ENCODE measurements at places on chromosomes 1 and 21.

- no peak for DNase-seq
Observed at GRCh38 chr1:186289943-186290545, 85.0 kb downstream of the TPR start.

GRCh38 chr1:91635763-91636162 is 135.1 kb downstream of the CDC7 start:
- DNase-seq = peak; percentile 27

- DNase-seq = peak; percentile 51
Observed at GRCh38 chr1:54464477-54465146, 58.4 kb upstream of the SSBP3 start.

DNA sequence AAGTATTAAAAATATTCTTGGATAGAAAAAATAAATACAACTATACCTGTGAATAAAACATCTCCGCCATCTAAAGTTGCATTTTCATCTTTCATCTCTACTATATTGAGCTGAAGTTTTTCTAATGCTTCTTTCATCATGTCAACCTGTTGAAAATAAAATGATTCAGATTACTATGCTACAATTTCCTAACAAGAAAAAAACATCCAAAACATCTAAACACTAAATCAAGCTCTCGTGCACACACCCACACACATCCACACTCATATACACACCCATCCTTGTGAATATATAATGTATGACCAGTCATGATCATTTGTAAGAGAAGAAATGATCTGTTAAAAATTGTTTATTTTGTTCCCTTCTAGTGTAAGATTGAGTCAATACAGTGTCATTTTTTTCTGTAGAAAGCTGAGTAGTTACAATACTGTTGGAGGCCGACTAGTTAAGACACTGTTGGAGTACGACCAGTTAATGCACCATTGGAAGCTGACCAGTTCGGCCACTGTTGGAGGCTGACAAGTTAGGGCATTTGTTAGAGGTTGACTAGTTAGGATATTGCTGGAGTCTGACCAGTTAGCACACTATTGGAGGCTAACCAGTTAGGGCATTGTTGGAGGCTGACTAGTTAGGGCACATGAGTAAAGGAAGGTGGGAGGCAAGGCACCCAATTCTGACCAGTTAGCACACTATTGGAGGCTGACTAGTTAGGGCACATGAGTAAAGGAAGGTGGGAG is 82.4 kb upstream of the BCL10 start:
- DNase-seq = no peak

DNA sequence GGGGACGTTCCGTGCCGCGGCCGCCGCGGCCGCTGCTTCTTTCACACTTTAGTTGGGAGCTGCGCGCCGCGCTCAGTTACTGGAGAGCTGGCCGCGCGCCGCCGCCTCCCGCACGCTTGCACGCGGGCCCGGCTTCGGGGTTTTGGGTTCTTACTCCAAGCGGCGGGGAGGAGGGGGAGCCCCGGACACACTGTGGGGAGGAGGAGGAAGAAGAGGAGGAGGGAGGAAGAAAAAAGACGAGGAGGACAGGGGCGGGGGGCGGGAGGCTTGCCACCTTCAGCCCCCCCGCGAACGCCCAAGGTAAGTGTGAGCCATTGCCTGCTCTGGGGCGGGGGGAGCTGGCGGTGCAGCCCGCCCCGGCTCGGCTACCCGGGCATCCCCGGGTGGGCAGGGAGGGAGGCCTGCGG is 243 bp downstream of the C1orf21 start:
- no peak for DNase-seq

GRCh38 chr1:85407746-85408377 is 57.1 kb downstream of the DDAH1 start:
- no peak for DNase-seq

DNA sequence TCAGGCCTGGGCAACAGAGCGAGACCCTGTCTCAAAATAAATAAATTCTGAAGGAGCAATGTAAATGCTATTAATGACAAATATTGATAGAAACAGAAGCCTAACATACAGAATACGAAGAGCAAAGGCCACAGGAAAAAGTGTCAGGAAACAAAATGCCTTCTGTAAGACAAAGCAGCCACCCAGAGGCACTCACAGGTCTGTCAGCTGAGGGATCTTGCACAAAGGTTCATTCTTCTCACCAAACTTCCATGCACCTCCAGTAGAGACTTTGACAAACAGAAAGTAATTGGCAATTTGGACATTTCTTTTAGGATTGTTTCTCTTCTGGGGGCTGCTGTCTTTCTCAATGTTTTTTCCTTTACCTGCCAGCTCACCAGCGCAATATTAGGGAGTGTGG is 1.2 kb upstream of the ALDH9A1 start:
- DNase-seq = no peak

DNA sequence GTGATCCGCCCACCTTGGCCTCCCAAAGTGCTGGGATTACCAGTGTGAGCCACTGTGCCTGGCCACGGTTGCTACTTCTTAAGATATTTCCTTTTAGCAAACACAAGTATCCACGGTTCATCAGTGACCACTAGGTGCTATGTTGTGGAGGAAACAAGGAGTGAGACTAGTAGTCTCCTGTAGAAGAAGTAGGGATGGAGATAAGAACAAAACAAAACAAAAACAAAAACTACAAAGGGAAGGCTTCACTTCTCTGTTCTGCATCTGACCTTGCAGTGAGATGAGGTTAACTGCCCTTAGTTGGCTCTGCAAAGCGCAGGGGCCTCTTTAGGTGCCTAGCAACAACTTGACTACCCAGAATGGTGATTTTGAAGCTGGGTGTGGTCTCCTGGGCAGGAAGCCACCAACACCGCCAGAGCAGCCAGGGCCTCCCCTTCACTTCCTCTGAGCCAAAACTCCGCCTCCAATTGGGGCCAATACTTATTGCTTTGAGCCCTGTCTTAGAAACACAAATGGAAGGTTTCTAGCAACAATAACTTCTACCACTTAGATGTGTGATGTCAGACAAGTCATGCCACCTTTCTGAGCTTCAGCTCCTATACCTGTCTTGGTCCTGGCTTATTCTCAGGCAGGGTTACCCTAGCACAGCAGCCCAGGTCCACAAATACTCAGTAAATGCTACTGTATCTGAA is 12.8 kb upstream of the CDC42 start:
- DNase-seq = peak; percentile 78

DNA sequence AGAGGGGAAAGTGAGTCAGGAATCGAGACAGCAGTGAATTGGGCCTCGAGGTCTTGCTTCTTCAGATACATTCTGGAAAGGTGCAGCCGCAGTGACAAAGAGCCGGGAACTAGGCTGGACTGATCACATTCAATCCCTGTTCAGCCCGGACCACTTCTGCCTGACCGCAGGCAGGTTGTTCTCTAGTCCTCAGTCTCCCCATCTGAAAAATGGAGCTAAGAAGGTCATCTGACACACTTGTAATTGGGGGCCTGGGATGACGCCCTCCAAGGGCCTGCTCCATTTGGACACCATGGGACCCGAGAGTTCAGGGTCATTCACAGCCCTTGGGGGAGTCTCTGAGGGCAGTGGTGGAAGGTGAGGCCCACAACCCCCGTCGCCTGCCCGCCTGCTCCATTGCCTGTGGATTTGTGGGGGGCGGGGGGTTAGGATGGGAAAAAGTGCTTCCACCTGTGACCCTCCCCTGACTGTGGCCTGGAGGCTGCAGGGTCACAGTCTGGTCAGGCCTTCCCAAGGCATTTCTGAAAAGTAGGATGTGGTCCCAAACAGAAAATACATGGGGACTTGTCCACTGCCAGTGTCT is 87.9 kb upstream of the CSF3R start:
- no peak for DNase-seq

DNA sequence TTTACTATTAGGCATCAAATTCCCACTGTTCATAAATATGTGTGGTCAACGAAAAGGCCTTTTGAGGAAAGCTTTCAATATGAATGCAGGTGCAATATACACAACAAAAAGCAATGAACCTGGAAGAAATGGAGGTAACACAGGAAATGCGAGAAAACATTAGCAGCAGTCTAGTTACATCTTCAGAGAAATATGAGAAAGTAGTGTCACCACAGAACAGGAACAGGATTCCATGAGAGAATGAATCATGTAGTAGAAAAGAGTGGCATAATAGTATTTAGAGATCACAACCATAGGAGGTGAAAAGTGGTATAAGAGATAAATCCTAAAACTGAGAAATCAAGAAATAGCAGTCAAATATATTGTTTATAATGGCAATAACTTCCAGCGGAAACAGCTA is 103.7 kb downstream of the AK5 start:
- DNase-seq = peak; percentile 34

- peak; percentile 35 for DNase-seq
Observed at GRCh38 chr1:157154940-157155514, 16.8 kb upstream of the ETV3 start.

DNA sequence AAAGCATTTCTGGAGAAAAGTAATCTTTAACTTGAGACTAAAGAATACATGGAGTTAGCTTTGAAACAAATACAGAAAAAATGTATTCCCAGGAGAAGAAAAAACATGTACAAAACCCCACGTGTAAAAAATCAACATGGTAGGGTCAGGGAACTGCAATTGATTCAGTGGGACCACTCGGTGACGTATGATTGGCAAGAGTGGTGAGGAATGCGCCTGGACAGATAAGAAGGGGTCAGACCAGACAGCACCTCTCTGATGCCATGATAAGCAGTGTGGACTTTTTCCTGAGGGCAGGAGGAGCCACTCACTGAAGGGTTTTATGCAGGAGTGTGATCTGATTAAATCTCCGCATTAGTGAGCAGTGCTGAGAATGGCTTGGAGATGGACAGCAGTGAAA is 142.5 kb downstream of the DAB1 start:
- DNase-seq = no peak

- DNase-seq = no peak
Observed at GRCh38 chr1:11519629-11520031, 40.7 kb downstream of the DISP3 start.

- no peak for DNase-seq
Observed at GRCh38 chr1:24535021-24535424, 20.9 kb upstream of the NCMAP start.
